ENCODE measurements at places on chromosomes 1 and 21.

DNA sequence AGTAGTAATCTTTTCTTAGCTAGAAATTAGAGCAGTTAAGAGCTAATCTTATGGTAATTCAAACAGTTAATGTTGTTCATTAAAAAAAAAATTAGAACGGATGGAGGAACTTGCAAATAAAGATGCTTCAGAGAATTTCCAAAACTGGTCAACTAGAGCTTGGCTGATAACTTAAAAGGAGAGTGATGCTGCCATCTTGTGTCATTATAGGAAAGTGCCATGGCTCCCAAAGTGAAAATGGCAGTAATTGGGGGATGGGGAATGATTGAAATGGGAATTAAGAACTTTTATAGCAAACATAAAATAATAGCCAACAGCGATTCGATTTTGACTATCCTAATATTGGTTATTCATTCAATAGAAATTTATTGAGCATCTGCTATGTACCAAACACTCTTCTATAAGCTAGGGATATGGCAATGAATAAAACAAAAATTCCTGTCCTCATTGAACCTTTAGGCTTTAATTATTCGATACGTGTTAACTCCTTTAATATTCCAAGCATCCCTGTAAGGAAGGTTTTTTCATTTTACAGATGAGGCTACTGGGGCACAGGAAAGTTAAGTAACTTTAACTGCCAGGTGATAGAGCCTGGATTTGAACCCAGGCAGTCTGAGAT is 5.7 kb upstream of the PLPP3 start:
- DNase-seq = no peak

DNA sequence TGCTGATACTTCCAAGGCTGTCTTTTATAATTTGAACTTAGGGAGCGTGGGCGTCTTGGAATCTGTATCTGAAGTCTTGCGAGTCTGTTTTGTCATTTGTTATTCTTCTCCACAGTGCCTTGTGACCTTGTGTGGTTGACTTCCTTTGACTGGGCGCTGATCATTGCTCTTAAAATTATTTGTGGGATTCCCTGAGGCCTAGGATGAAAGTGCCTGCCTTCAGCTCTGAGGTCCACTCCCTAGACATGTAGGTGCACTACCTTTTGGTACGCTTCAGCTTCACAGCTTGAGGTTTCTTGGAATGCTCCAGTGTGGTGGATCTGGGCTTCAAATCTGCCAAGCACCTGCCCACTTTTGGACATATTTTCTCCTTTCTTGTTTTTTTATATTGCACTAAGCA is 50.2 kb upstream of the IGSF5 start:
- no peak for DNase-seq

GRCh38 chr1:86950712-86951419 is 36.4 kb downstream of the HS2ST1 start:
- DNase-seq = no peak

DNA sequence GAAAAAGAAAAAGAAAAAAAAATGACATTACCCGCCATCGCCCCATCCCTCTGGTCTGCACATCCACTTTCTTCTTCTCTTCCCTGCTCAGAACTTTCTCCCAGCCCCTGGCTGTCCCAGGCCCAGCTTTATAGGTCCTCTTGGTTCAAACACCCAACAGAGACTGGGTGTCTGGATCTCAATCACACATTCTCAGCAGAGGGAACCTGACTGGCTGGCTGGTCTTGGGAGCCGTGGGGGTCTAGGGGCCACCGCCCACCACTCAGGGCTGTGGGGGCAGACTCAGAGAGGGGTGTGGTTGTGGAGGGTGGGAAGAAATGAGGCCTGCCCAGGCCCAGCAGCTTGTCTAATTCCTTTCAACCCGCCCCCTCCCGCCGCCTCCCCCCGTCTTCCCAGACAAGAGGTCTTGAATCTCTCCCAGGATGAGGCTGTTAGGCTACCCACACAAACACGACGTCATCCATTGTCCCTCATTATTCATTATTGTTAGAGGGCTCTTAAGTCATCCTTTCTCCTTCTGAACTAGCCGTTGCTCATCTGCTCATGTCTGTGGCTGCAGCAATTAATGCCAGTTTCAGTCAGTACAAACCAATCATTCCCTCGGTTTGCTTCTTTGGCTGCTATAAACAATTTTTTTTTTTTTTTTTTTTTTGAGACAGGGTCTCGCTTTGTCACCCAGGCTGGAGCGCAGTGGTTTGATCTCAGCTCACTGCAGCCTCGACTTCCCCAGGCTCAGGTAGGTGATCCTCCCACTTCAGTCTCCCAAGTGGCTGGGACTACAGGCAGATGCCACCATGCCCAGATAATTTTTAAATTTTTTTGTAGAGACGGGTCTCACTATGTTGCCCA is 40.6 kb upstream of the CLIC4 start:
- DNase-seq = no peak

- DNase-seq = no peak
These were observed 30.7 kb downstream of the NTPCR start for GRCh38 chr1:232980986-232981560.

GRCh38 chr1:115401676-115402075 is 63.6 kb upstream of the NGF start:
- no peak for DNase-seq

GRCh38 chr1:226519716-226520598 is 28.6 kb upstream of the STUM start:
- no peak for DNase-seq

GRCh38 chr1:227913396-227913763 is 34.4 kb downstream of the WNT9A start:
- DNase-seq = no peak

DNA sequence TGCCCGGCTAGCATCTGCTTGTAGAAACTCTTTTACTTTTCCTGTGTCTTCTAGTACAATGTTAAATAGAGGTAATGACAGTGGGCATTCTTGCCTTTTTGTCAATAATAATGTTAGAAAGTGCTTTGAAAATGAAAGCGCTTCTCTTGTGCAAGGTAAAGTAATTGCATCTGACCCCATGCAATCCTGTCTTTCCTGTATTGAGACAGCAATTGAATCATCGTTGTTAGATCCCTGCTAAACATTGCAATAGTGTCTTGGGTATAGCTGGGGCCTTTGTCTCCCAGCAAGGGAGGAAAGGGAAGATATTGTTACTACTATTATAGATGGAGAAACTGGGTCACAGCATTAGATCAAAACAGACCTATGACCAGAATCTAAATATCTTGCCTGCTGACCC is 80.9 kb downstream of the TLR5 start:
- no peak for DNase-seq

- no peak for DNase-seq
These were observed 57.8 kb upstream of the KCNJ6 start for GRCh38 chr21:37974081-37974480.

DNA sequence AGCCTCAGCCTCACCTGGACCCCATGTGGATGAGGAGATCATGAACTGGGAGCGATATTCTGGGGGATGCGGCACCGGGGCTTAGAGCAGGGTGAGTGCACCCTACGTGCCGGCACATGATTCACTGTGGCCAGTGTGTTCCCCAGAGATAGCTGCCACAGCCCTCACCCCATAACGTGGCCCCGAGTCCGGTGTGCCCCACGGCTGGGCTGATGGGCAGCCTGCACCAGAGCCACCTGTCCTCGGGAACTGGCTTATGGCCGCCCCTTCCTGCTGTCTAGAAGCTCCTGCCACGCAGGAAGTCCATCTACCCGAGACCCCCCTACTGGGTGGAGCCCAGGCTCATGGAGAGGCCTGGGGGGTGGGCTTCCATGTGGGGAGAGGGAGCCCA is 39.1 kb upstream of the SLC19A1 start:
- no peak for DNase-seq

DNA sequence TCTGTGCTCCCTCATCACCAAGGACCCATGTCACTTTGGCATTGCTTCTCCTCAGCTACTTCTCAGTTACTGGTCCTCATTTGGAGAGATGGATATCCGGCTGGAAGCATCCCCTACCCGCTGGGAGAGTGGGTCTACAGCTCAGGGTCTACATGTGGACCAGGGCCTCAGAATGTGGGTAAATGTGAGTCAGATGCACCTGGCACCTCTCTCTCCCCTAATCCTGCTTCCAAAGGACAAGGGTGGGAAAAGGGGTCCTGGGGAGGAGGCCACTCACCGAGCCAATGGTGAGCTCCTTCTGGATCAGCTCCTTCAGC is 908 bp downstream of the S100A6 start:
- no peak for DNase-seq

GRCh38 chr1:113861641-113862040 is 9.9 kb downstream of the PTPN22 start:
- no peak for DNase-seq

GRCh38 chr1:66490816-66491215 is 43.1 kb upstream of the SGIP1 start:
- no peak for DNase-seq

DNA sequence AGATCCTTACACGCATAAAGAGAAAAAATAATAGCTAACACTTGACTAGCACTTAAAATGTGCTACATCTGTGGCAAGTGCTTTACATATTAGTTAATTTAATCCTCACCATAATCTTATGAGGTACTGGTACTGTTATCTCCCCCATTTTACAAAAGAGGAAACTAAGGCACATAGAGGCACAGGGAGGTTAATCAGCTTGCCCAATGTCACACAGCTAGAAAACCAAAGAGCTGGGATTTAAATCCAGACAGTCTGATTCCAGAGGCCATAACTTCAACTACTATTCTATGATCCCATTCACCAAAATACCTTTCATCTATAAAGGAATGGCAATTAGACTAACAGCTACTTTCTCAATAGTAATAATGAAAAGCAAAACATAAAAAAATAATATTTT is 11.7 kb downstream of the SPOCD1 start:
- no peak for DNase-seq

DNA sequence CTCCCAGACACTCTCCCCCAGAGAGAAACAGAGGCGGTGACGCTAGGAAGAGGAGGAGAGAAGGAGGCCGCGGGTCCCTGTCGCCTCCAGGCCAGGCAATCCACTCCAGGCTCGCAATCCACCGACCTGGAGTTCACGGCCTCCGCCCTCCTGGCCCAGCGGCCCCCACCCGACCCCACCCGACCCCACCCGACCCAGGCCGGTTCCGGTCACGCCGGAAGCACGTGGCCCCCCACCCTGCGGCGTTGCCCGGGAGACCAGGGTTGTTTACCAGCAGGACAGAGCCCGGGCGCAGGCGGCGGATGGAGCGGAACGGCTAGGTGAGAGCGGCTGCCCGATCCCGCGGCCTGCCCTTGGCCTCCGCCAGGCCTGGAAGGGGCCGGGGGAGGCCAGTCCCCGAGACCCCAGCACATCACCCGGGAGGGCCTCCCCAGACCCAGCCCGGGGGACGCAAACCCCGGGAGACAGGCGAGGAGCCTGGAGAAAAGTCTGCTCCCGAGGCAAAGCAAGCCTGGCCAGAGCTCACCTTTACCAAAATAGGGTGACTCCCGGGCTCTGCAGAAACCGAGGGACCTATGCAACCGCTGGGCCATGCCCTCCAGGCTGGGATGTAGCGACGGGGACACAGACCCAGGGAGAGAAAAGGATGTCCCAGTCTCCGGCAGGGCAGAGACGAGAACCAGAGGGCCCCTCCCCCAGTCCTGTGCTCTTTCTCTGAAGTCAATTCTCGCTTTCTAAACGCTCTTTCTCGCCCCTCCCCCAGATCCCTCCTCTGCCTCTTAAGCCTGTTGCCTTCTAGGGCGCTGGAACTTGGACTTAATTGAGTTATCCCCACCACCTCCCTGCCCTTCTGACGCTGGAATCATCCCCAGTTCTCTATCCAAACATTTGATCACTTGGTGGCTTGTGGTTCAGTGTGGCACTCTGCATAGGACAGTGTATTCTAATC is at the start of the genes PLA2G2C and UBXN10:
Gene PLA2G2C (minus strand): TSS at position 685 of the 949 bp plus-strand sequence. CDS start 9,155 bp downstream, outside the sequence.
Gene UBXN10 (plus strand): TSS at position 263 of the 949 bp plus-strand sequence. CDS start 4,466 bp downstream, outside the sequence.
- DNase-seq = peak; percentile 70

GRCh38 chr1:101914473-101915242 is 82.1 kb downstream of the OLFM3 start:
- DNase-seq = no peak

DNA sequence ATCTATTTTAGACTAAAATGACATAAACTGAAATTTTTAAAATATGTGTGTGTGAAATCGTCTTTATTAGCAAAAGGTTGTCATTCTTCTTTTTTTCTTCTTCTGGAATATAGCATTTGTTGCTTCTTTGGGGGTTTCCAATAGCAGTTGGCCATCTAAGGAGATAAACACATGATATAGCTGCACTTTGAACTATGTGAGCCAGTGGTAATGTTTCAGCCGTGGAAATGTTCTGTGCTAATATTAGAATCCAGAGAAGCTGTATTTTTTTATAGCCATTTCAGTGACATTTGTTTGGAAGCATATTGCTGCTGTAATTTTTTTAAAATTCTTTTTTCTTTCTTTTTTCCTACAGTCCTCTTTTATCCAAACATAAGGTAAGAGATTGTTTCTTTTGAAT is 75.1 kb downstream of the CNST start:
- DNase-seq = no peak

GRCh38 chr1:171141688-171142415 is 43.2 kb upstream of the FMO2 start:
- DNase-seq = no peak

- DNase-seq = no peak
These were observed 29.4 kb downstream of the PRKAB2 start for GRCh38 chr1:147142886-147143285.

DNA sequence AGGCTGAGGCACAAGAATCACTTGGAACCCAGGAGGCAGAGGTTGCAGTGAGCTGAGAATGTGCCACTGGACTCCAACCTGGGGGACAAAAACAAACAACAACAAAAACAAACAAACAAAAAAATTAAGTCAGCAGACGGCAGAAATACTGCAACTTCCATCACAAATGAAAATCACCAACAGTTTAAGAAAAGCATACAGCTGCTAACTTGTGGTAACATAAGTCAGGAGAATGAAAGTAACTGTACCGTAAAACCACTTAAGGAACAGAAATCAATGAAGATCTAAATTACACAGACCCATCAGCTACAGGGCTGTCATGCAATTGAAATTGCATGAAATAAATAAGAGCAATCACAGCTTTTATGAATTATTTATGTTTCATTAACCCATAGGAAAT is 25.0 kb downstream of the MCOLN2 start:
- DNase-seq = no peak

- no peak for DNase-seq
These were observed 83.9 kb downstream of the MAST2 start for GRCh38 chr1:45887156-45887842.

GRCh38 chr1:39933956-39934941 is 20.7 kb upstream of the MFSD2A start:
- DNase-seq = no peak

DNA sequence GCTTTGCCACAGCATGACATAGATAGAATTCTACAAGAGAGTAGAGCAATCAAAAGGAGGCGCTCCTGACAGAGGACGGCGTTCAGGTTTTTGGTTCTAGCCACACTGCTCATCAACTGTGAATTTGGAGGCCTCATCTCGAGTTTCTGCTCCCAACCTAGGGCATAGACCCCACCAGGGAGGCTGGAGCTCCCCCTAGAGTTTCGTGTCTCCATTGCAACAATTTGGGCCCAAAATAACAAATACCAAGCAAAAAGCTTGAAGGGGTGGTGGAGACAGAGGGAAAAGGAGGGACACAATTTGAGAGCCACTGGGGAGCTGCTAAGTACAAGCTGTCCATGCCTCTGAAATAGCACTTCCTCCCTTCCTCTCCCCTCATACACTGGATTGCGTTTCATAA is 297.0 kb downstream of the GPATCH2 start:
- DNase-seq = no peak

DNA sequence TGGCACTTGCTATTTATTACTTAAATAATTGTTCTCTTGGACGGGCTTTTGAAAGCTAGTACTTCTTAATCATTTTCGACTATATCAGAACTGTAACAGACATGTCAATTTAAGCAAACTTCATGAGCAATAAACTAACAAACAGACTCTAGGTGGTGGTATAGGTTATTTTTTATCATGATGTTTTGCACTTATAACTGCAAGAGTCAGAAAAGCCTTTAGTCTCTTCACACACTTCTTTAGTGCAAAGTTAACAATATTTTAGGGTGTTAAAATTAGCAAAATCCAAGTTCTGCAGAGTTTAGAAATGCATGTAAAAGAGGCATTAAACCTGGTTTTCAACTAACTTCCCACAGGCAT is 2.2 kb downstream of the NRIP1 start:
- DNase-seq = no peak
